ENCODE measurements at places on chromosomes 1 and 21. TPM values are rescaled to one million over a fixed set of nuclear protein-coding genes. Genes with fewer than 3 reads are reported as not detected.

CCDC30 gene
- total RNA-seq = 5.0 TPM

VASH2 gene
- 1.9 TPM for total RNA-seq

GRCh38 chr1:57361516-57361915 lies 62.3 kb downstream of the DAB1 start:
- no peak for DNase-seq

GRCh38 chr21:26732432-26733221 lies 112.6 kb downstream of the ADAMTS1 start:
- peak; percentile 65 for DNase-seq

GRCh38 chr1:206463911-206464310 lies 6.4 kb upstream of the IKBKE start:
- no peak for DNase-seq

NHLH1 gene
- not detected for total RNA-seq

GRCh38 chr1:16677552-16678431 lies 11.0 kb upstream of the RNU1-3 start:
- DNase-seq = peak; percentile 65

- DNase-seq = no peak
Observed at GRCh38 chr1:59291561-59291960, 5.3 kb upstream of the FGGY start.

DNA sequence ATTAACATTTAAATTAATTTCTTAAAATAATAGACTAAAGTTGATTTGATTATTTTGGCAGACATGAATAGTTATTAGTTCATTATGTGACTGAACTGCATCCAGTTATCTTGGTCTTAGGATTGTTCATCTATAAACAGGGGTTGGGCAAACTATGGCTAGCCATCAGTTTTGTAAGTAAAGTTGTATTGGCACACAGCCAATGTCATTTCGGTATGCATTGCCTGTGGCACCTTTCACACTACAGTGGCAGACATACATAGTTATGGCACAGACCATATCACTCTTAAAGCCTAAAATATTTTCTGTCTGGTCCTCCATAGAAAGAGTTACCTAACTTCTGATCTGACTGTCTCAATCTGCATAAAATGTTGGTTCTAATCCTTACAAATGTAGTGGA lies 27.2 kb downstream of the ADGRL2 start:
- DNase-seq = no peak

DNA sequence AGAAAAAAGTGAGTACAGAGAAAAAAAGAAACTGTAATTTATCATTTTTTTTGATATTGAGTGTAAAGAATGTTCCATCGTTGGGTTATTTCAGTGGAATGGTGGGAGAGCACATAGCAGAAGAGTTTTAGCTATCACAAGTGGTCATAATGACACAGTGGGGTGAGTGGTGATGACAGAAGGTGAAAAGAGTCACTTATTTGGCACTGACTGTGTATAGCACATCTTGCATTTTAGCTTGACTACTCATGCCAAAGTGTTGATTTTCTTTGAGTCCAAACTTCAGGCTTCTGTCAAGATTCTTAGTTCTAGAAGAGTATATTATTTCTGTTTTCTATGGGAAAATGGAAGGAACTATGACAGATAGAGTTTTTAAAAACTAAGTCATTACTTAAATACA lies 261.2 kb downstream of the GRIK1 start:
- DNase-seq = no peak

CRP gene
- 0.26 TPM for total RNA-seq

DNA sequence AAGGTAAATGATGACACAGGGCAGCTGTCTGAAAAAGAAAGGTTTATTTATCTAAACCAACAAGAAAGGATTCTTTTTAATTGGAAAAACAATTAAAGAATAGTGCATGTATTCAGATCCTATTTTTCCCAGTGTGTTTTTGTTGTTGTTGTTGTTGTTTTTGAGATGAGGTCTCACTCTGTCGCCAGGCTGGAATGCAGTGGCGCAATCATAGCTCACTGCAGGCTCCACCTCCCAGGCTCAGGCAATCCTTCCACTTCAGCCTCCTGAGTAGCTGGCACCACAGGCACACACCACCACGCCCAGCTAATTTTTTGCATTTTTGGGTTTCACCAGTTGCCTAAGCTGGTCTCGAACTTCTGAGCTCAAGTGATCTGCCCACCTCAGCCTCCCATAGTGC lies 22.1 kb downstream of the NEK2 start:
- DNase-seq = peak; percentile 44

E2F2 gene
- 0.32 TPM for total RNA-seq

C1orf87 gene
- 1.7 TPM for total RNA-seq

GRCh38 chr1:216046336-216046735 lies 376.9 kb downstream of the USH2A start:
- DNase-seq = no peak

DNA sequence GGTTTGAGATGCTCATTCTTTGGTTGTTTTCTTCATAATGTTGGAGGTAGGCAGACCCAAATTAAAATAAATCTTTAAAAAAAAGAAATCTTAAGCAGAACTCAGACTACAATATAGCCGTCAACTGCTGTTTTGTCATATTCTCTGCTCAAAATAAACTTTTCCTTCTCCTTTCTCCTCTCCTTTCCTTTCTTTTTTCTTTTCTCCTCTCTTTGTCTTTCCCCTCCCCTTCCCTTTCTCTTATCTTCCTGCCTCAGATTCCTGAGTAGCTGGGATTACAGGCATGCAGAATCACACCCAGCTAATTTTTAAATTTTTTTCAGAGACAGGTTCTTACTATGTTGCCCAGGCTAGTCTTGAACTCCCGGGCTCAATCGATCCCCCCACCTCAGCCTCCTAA lies 24.8 kb upstream of the MTF1 start:
- no peak for DNase-seq

GRCh38 chr1:151273924-151274466 lies 8.1 kb upstream of the ZNF687 start:
- no peak for DNase-seq

FAM110D gene
- 6.9 TPM for total RNA-seq

H3-3A gene
- 435 TPM for total RNA-seq

DNA sequence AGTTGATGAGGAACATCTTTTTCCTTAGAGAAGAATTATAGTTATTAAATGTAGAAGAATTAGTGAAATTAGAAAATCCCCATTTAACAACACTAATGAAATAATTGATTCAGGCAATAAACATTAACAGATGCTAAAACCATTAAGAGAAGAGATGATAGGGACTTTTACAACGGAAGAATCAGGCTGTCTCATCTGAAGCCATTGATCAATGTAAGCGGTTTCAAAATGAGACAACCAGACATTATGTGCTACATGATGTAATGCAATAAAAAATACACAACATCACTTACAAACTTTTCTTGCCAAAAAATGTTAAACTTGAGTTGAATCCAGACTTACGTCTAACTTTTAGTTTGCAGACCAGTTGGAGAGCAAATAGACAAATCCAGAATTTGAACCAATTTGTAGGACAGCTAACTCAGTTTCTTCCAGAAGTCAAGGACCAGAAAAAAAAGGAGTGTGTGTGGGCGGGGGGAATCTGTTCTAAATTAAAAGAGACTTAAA lies 165.4 kb upstream of the DPT start:
- no peak for DNase-seq

DNA sequence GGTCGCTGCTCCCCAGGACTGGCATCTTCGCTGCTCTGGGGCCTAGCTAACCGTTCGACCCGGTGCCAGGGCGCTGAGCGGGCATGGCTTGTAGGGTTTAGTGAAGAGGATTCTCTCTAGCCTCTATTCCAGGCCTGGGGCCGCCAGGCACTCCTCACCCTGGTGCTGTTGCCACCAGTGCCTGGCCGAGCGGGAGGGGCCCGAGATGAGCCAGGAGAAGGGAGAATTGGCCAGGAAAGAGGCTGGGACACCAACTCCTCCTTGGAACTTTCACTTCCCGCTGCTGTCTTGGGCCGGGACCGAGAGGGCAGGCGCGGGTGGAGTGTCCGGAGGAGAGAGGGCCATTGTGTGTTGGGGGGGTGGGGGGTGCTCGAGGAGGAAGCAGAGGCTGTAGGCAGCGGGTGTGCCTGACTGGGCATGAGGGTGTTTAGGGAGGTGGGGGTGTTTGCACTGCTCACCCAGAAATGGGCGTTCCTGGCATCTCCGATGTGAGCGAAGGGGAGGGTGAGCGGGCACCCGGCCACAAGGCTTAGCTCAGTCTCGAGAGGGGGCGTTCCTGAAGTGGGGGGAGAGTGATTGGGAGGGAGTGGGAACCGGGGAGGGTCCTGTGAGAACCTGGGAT lies 772 bp downstream of the ADAM15 start:
- peak; percentile 83 for DNase-seq

DNA sequence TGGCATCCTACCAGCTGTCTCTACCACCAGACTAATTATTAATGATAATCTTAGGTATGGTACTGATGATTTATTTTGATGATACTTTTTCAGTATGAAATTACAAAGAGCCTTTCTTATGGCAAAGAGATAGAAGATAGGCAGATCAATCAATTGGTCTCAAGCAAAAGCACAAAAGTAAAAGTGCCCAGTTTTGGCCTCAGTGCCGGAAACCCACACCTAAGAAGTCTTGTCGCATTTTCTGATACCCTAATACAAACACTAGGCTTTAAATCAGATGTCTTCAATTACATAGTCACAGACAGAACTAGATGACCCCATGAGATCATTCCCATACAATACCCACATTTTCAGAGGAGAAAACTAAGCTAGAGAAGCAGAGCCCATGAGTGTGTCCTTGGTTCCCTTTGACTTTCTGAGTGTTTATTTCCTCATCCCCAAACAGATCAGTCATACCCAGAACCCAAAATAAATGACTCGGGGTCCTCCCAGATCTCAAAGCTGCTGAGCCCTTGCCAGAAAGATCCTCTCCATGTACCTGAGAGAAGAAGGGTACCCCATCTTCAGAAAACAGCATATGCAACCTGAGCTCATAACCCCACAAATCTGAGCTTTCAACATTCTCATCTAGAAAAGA lies 7.7 kb downstream of the ITPKB start:
- no peak for DNase-seq

DNA sequence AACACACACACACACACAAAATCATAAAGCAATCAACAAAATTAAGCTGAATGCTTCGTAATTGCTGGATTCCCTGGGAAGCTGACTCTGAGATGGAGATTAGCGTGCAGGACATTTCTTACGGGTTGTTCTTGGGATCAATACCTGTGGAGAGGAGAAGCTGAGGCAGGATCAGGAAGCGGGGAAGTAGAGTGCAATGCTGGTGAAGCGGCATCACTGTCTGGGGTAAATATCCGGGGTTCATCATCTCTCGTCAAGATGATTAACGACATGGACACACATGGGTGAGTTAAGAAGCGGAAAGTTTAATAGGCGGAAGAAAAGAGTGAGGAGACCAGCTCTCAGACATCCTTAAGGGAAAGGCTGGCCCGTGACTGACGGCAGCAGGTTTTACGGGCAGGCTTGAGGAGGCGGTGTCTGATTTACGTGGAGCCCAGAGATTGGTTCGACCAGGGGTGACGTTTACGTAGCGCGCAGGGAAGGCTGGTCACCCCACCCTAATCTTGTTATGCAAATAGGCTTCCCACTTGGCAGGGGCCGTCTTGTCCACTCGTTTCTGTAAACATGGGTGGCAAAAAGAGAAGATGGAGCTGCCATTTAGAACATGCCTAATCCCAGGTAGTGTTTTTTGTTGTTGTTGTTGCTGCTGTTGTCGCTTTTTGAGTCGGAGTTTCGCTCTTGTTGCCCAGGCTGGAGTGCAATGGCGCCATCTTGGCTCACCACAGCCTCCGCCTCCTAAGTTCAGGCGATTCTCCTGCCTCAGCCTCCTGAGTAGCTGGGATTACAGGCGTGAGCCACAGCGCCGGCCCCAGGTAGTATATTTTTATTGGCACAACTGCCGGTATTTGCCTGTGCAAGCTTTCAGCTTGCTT lies 135.6 kb upstream of the KCNJ15 start:
- DNase-seq = no peak

- DNase-seq = no peak
Observed at GRCh38 chr1:43814401-43814800, 107.1 kb downstream of the ST3GAL3 start.

DNA sequence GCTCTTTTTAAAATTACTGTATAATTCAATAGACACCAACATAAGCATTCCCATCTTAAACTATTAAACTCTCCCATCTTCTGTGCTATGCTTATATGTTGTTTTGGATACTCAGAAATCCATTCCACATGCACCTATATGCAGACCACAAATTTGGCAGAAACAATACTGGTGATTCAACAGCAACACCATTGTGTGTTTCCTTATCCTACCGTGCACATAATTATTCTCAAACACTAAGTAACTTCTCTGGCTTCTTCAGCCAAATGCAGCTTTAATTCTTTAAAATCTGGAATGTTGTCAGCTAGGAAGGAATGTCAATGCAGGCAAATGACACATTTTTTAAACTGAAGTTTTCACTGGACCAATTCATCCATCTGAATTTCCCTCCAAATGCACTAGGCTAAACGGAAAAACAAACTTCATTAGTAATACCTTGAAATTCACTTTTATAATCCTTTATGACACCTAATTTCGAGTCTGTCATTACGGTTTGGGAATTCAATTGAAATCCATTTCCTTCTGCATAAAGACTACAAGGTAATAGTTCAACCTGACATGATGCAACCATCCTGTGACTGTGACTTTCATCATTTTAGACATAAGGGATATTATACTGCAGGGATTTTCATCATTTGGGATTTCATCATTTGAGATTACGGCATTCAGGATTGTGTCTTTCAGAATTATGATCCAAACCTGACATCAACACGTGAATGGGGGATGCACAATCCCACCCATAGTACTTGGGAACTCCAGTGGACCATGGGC lies 308.5 kb downstream of the LTN1 start:
- DNase-seq = no peak

DNA sequence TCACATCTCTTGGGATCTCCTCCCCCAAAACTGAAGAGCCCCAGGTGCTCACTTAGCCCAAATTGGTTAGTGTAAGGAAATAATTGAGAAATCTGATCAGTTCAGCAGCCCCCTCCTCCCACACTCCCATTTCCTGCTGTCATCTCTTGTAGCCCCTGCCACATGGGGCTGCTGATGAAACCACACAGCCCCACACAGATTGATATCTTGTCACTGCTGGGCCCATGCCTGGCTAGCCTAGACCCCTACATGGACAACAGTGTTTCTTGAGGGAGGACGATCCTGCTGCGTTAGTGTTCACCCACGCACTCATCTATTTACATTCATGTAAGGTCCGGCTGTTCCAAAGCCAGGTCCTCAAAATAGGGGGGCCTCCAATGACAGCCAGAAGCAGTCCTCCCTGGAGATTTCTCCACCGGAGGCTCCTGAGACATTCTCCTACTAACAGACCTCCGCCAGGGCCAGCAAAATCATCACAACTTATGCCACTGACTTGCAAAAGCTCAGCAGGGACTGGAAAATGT lies 23.9 kb upstream of the RXRG start:
- DNase-seq = no peak

DNA sequence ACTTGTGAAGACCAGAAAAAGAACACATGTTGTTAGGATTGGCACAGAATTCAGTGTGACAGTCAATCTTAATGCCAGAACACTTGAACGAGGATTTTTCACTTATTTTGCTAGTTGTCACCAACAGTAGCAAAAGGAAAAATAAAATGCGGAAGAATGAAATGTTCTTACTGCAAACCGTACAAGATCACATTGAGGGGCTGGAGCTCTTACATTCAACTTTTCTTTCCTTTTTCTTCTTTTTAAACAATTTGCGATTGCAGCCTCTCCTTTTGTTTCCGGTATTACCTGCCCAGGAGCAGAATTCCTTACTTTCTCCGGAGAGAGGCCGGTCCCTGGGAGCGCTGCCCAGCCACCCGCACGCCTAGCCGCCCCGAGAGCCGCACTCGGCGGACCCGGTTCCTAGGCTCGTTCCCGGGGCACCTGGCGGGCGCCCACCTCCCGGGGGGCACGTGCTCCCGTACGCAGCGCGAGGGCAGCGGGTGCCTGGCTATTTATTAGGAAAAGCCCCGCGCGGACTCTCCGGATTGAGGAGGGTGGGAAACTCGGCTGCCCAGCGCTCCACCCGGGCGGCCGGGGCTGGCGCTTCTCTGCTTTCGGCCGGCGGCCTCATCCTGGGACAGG lies 1.2 kb upstream of the CAMTA1 start:
- no peak for DNase-seq

Data from upper lobe of right lung (tissue), 1 donor.